ENCODE measurements at places on chromosomes 2 and 18.

- DNase-seq = no peak
Measured at GRCh38 chr2:24970483-24971285, 1.1 kb downstream of the DNAJC27 start.

DNA sequence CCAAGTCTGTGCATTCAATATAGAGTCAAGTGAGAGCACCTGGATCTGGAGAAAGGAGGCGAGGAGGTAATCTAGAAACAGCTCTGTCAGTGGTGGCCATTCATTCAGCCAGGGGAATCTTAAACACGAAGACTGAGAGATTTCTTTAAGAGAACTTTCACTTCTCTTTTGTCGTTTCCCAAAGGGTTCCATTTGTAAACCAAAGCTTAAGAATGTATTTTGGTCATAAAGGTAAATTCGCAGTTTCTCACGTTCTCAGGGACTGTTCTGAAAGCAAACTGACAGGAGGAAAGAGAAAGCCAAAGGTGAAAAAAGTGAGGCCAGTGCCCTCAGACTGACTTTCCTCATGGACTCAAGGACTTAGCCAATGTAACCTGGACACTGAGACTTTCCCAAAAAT is 513.5 kb downstream of the CMPK2 start:
- DNase-seq = no peak

DNA sequence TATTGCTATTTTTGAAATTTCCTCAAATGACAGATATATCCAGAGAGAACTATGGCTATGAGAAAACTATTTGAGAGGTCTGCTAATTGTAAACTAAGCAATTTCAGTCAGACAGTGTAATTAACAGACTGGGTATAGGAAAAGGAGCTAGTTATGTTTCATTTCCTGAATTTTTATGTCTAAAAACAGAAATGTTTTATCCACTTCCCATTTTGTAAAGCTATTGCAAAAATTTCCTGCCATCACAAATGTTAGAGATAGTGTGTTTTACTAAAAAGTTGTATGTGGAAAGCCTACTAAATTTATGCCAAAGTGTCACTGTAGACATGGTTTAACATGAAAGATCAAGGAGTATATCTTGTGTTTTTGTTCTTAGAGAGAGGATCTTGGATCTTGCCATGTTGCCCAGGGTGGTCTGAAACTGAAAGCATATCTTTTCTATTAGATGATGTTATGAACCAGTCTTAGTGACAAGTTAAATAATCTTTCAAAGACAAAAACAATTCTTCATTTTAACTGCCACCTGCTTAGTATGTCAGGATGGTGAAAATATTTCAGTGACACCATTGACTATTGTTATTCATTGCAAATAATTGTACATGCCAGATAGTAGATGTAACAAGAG is 40.5 kb upstream of the ITPRID2 start:
- no peak for DNase-seq

DNA sequence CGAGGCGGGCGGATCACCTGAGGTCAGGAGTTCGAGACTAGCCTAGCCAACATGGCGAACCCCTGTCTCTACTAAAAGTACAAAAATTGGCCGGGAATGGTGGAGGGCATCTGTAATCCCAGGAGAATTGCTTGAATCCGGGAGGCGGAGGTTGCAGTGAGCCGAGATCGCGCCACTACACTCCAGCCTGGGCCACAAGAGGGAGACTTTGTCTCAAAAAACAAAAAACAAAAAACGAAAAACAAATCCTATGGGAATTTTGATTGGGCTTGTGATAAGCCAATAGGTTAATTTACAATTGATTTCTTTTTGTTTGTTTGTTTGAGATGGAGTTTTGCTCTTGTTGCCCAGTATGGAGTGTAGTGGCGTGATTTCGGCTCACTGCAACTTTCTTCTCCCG is 24.2 kb upstream of the TOGARAM2 start:
- no peak for DNase-seq

DNA sequence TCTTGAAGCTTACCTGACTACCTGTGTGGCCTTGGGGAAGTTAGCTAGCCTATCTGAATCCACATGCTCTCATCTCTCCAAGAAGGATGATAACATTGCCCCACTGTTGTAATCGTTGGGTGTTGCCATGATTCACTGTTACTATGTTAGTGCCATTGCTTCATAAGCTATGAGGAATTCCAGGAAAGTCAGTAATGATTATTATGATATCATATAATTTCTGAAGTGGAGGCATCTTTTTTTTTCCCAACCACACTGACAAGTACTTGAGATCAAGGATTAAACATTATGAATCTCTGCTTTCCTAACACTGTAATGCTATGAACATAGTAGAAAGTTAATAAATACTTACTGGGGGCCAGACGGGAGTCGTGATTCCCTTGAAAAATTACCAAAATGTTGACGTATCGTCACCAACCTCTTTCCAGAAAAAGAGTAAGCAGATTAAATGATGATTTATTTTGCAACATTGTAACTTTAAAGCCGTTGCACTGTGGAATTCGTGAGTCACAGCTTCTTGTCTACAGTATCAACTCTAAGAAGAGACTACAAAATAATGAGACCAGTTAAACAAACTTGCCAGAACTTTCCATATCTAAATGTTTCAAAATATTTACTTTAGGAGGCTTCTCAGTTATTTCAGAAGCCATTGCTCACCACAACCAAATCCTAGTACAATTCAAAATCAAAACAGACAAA is 459.9 kb downstream of the PIK3C3 start:
- no peak for DNase-seq

GRCh38 chr2:1461507-1462390 is 48.5 kb downstream of the TPO start:
- DNase-seq = no peak

GRCh38 chr18:51039138-51040112 is 9.4 kb downstream of the SMAD4 start:
- DNase-seq = no peak

DNA sequence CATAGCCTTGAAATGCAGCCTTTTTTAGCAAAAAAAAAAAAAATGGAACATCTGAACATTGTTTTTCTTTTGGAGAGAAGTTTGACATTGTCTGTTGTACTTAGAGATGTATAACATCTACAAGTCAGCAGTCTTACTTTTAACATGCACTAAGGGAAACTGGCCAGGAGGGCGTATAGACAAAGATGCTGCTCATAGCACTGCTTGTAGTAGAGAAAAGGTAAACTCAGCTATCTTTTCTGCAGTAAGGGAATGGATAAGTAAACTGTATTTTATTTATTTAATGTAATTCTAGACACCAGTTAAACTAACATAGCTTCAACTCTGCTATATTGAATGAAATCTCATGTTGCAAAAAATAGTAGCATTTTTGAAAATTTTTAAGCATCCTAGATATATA is 489.6 kb downstream of the PTPRM start:
- DNase-seq = no peak

- DNase-seq = no peak
Measured at GRCh38 chr18:62420151-62420512, 95.0 kb downstream of the TNFRSF11A start.

DNA sequence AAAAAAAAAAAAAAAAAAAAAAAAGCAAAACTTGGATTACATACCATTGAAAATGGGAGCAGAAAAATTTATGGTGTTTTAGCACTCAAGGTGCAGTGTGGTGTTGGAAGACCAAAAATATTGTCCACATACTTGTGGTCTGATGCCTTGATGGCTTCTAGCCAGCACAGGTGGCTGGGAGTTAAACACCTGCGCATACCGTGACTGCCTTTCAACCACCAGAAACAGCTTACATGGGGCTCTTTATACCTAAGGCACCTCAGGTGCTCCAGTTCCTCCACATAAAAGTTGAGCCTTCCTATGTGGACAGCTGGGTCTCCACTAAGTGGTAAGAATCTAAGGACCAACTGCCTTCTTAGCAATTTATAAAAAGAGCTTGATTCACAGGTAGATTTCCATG is 802.6 kb upstream of the CELF4 start:
- no peak for DNase-seq

DNA sequence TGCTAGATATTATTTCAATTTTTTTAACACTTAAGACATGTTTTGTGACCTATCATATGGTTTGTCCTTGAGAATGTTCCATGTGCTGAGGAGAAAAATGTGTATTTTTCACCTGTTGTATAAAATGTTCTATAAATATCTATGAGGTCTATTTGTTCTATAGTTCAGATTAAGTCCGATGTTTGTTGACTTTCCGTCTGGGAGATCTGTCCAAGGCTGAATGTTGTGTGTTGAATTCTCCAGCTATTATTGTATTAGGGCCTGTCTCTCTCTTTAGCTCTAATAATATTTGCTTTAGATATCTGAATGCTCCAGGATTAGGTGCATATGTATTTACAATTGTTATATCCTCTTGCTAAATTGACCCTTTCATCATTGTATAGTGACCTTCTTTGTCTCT is 144.1 kb downstream of the NYAP2 start:
- no peak for DNase-seq

GRCh38 chr2:231666171-231667095 is 41.9 kb upstream of the PTMA start:
- DNase-seq = no peak

- DNase-seq = no peak
Measured at GRCh38 chr2:221635949-221636348, 63.8 kb upstream of the EPHA4 start.

GRCh38 chr2:217975626-217976025 is 27.2 kb downstream of the TNS1 start:
- no peak for DNase-seq

DNA sequence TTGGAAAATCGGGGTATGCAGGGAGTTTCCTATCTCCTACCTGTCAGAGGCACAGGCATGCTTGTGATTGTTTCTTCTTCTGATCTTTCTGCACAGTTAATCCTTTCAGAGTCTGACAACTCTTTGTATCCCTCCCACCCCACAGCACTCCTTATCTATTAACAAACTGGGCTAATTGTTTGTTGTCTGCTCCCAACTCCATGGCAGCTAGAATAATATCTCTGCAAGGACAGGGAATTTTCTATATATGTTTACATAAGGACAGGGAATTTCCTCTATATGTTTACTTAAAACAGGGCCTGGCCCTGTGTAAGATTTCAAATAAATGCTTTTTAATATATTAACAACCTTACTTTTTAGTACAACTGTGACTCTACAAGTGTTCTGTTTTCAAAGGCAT is 36.0 kb upstream of the VRK2 start:
- no peak for DNase-seq

GRCh38 chr18:53004798-53005197 is 664.8 kb downstream of the DCC start:
- DNase-seq = no peak

- no peak for DNase-seq
Measured at GRCh38 chr18:74803769-74804168, 206.1 kb downstream of the ZNF407 start.

- no peak for DNase-seq
Measured at GRCh38 chr2:70188460-70188859, 2.4 kb downstream of the C2orf42 start.

DNA sequence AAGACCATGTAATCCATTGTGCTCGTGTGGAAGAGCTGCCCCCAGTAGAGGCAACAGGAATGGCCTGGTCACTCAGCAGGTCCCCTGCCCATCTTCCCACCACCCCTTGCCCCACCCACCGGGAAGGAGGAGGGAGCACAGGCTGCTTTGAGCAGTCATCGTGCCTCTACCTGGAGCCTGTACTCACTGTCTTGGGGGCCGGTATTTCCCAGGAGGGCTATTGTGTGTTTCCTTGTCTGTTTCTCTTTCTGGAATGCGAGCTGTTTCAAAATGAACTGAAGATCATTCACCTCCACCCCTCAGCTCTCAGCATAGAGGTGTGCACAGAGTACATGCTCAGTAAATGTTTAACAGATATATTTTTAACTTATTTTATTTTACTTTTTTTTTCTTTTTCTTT is 7.7 kb upstream of the AMMECR1L start:
- no peak for DNase-seq

- DNase-seq = no peak
Measured at GRCh38 chr18:46080156-46080555, 8.1 kb upstream of the PSTPIP2 start.

DNA sequence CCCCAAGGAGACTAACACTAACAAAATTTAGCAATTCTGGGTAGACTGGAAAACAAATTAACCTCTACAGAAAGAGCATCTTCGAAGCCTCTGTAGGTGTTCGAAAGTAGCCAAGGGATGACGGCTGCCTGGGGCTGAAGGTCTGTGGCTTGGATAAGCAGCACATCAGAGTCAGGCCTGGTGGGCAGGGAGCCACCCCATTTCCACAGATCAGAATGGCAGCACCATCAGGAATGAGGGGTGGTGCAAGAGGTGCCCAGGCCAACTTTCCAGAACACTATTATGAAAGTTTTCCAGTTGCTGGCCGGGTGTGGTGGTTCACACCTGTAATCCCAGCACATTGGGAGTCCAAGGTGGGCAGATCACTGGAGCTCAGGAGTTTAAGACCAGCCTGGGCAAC is 57.9 kb downstream of the CABYR start:
- no peak for DNase-seq

DNA sequence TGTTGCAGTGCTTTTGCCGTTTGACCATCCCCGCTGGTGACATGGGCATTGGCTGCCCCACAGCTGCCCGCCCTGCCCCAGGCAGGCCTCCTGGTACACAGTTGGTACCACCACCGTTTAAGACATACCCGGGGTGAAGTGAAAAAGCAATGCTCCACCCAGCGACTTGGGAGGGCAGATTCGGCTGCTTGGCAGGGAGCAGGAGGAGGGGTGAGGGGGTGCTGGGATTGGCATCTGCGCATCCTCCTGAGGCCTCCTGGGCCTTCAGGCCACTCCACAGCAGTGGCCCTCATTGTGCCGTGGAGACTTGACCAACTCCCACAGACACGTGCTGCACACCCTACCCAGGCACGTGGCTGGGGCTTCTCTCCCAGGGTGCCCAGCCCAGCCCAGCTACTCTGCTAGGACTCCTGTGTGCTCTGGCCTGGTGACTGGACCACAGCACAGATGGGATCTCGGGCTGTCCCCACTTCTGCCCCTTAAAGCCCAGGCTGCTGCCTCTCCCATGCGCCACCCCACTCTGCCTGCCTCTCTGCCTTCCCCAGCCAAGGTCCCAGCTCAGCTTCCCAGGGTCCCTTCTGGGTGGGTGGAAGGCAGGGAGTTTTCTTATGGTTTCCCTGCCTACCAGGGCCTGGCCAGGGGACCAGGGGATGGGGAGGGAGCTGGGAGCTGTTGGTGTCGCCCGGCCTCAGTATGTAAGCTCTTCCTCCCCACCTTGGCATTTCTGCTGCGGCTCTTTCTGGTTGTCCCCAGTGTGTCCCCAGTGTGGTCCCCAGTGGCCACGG is 157.0 kb upstream of the HS6ST1 start:
- DNase-seq = no peak

DNA sequence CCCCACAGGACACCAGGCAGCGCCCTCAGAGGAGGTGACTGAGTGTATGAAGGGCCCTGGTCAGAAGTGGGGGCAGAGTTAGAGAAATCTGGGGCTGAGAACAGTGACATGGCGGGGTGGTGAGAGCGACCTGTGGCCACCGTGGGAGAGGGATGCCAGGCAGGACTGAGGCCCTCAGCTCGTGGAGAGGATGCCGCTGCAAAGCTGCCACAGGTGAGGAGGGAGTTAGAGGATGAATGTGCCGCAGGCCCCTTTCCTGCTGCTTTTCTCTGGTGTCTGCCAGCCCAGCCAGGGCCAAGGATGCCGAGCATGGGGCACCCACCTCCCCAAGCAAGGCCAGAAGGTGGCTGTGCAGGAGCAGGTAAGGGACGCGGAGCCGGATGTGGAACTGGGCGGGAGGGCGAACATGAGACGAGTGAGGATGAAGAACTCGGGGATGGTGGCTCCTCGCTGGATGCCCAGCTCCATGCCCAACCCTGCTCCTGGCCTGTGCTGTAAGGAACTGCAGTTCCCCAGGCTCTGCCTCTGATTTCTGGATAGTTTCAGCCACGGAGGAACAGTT is 269.2 kb upstream of the HDAC4 start:
- no peak for DNase-seq

Measured in T-helper 9 cell (primary cell).